Natural killer cell (primary cell): ENCODE measurements at places on chromosomes 7 and 10. TPM values are rescaled to one million over a fixed set of nuclear protein-coding genes. Genes with fewer than 3 reads are reported as not detected.

DNA sequence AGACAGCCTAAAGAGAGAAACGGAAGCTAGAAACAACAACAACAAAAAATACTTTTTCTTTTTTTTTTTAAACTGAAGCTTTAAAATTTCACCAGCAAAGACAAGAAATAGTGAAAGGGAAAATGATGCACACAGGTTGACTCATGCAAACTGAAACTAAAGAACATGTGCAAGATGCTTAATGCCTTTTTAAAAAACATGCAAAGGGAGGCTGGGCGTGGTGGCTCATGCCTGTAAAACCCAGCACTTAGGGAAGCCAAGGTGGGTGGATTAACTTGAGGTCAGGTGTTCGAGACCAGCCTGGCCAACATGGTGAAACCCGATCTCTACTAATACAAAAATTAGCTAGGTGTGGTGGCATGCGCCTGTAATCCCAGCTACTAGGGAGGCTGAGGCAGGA is 15.1 kb upstream of the CUBN start:
- H3K27ac ChIP-seq, result no peak overlapping the region
- H3K36me3 ChIP-seq, result no peaks in the 10 kb centered on the region
- DNase-seq, result peak; percentile 6
- H3K27me3 ChIP-seq, result no peaks in the 10 kb centered on the region

The CHCHD3 gene
- total RNA-seq, result 35.2 TPM

- no peaks in the 10 kb centered on the region for H3K36me3 ChIP-seq
- H3K27me3 ChIP-seq, result no peaks in the 10 kb centered on the region
- no peaks in the 10 kb centered on the region for H3K4me1 ChIP-seq
- H3K4me3 ChIP-seq, result no peak overlapping the region
- H3K27ac ChIP-seq, result no peak overlapping the region
- DNase-seq, result no peak
Measured at GRCh38 chr7:70343519-70343918, 745.2 kb downstream of the AUTS2 start.

The CYP26C1 gene
- not detected for total RNA-seq

The OR13A1 gene
- total RNA-seq, result not detected

The METTL27 gene
- 1.2 TPM for total RNA-seq

GRCh38 chr7:113548561-113548960 is 370.2 kb downstream of the PPP1R3A start:
- no peak overlapping the region for H3K4me3 ChIP-seq
- H3K27ac ChIP-seq, result no peak overlapping the region
- no peaks in the 10 kb centered on the region for H3K36me3 ChIP-seq
- H3K27me3 ChIP-seq, result no peaks in the 10 kb centered on the region
- DNase-seq, result no peak

The CFAP43 gene
- total RNA-seq, result 0.16 TPM

The MEIG1 gene
- not detected for total RNA-seq

DNA sequence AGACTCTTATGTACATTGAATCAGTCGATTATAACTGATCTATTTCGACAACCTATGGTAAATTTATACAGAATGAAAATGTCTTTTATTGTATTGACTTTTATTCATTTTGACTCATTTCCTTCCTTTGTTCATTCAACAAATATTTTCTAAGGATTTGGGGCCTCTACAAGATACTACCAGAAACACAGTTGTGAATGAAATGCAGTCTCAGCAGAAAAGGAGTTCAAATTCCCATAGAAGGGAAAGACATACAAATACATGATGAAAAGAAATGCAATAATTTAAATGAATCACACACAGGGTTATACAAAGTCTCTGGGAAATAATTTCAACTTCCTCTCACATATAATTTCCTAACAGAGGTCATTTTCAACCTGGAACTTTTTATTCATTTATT is 134.0 kb upstream of the SEMA3A start:
- no peaks in the 10 kb centered on the region for H3K4me1 ChIP-seq
- DNase-seq, result no peak
- no peak overlapping the region for H3K27ac ChIP-seq

The SPDYE2 gene
- total RNA-seq, result 0.25 TPM

DNA sequence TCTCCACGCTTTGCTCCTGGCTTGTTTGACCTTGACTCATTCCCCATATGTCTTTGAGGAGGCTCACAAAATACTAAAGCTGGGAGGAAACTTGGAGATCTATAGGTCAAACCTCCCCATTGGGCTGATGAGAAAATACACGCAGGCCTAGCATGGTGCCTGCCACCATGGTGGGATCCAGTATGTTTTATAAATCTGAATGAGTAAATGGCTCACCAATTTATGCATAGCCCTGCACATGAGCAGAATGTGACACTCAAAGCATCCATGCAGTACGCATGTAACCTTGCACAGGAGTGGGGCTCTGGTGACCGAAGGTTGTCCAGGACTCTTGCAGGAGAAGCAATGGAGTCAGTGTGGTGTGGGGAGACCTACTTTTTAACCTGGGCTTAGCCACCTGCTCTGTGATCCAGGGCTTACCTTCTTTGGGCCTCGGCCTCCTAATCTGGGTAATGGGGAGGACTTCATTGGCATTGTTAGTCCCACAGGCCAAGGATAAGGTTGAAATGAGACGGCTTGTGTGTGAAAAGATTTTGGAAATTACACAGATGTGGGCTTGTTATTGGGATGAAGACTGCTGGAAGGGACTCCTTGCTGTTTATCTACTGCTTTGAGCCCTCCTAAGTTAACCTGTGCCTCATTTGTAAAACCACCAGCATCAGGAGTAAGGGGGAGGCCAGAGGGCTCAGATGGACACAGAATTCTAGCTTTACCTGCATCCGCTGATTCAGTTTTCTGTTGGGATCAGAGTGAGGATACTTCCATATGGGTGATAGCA is 58.4 kb downstream of the ADCYAP1R1 start:
- no peaks in the 10 kb centered on the region for H3K27me3 ChIP-seq
- DNase-seq, result no peak
- no peak overlapping the region for H3K27ac ChIP-seq
- no peak overlapping the region for H3K4me3 ChIP-seq
- H3K36me3 ChIP-seq, result no peaks in the 10 kb centered on the region

- no peaks in the 10 kb centered on the region for H3K27me3 ChIP-seq
- H3K4me3 ChIP-seq, result no peak overlapping the region
- H3K36me3 ChIP-seq, result no peaks in the 10 kb centered on the region
- H3K4me1 ChIP-seq, result no peaks in the 10 kb centered on the region
- H3K27ac ChIP-seq, result no peak overlapping the region
Measured at GRCh38 chr10:60495338-60496055, 105.8 kb upstream of the ANK3 start.

GRCh38 chr7:2296832-2297231 is 17.4 kb downstream of the SNX8 start:
- H3K27me3 ChIP-seq, result no peaks in the 10 kb centered on the region
- no peak for DNase-seq
- no peak overlapping the region for H3K4me3 ChIP-seq

DNA sequence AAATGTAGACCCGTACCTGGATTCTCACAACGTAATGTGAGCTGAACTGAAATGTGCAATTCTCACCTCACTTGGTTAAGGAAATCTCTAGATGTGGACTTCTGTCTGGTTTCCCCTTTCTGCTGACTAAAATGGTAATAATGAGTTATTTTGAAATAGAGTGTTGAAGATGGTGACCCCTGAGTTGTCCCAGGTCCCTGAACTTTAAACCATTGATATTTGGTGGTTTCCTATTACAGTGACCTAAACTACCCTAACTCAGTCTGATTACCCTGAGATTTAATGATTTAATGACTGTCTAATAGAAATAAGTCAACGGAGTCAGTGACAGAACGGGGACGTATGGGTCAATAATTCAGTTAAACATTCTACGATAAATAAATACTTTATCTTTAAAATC is 845.9 kb downstream of the PCDH15 start:
- H3K27ac ChIP-seq, result no peak overlapping the region
- H3K4me1 ChIP-seq, result no peaks in the 10 kb centered on the region
- no peaks in the 10 kb centered on the region for H3K27me3 ChIP-seq
- no peak for DNase-seq
- no peak overlapping the region for H3K4me3 ChIP-seq

The GARS1 gene
- 92.4 TPM for total RNA-seq

- peak within 1 kb of the TSS; percentile 30 for H3K4me3 ChIP-seq
- no peak within 1 kb of the TSS for H3K27ac ChIP-seq
- H3K4me1 ChIP-seq, result peaks cover 20% of the 10 kb centered on the region
Measured at GRCh38 chr7:44103923-44104859, at the start of gene AEBP1. Gene AEBP1, plus strand, starts transcription at chr7:44104345. Its CDS starts 321 bp downstream, at chr7:44104666.

DNA sequence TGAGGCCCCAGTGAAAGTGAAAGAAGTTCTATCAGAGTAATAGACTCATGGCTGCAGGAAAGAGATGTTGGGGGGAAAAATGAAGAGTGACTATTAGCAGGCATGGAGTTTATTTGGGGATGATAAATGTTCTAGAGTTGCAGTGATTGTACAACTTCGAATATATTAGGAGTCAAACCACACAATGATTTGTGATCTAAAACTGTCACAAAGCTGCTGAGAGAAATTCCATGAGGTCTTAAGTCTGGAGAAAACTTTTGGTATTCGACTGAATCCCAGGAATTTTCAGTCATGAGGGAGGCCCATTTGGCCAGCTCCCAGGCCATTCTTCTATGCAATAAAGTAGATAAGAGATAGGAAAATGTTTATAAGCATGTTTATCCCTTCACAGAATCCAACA is 55.9 kb upstream of the UNC5B start:
- H3K27ac ChIP-seq, result no peak overlapping the region
- no peaks in the 10 kb centered on the region for H3K4me1 ChIP-seq
- no peak for DNase-seq
- H3K27me3 ChIP-seq, result no peaks in the 10 kb centered on the region

The NKX2-3 gene
- total RNA-seq, result not detected

DNA sequence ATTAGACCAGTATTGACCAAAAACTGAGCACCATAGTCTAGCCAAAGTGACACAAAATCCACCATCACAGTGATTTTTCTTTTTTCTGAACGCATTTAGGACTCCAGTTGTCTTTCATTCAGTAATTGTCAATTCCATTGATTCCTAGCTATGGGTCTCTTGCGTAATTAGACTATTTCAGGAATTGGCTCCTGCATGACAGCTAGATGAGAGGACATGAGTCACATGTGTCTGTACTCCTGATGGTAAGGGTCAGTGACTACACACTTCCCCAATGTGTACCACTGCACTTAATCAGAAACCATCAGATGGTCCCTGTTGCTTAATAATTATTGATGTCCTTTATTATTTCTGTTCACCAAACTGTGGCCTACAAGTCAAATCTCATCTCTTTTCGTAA is 469.5 kb downstream of the POM121L12 start:
- no peaks in the 10 kb centered on the region for H3K4me1 ChIP-seq
- DNase-seq, result no peak
- H3K4me3 ChIP-seq, result no peak overlapping the region
- no peaks in the 10 kb centered on the region for H3K27me3 ChIP-seq
- H3K27ac ChIP-seq, result no peak overlapping the region

- H3K4me1 ChIP-seq, result peaks cover 41% of the 10 kb centered on the region
- H3K27ac ChIP-seq, result no peak overlapping the region
- no peaks in the 10 kb centered on the region for H3K27me3 ChIP-seq
- H3K36me3 ChIP-seq, result no peaks in the 10 kb centered on the region
- H3K4me3 ChIP-seq, result no peak overlapping the region
Measured at GRCh38 chr7:139869886-139870285, 40.8 kb downstream of the TBXAS1 start.

The CPN1 gene
- total RNA-seq, result not detected

- no peaks in the 10 kb centered on the region for H3K4me1 ChIP-seq
- H3K27ac ChIP-seq, result no peak overlapping the region
- H3K27me3 ChIP-seq, result no peaks in the 10 kb centered on the region
- no peak overlapping the region for H3K4me3 ChIP-seq
- no peaks in the 10 kb centered on the region for H3K36me3 ChIP-seq
Measured at GRCh38 chr10:46248651-46249146, 38.1 kb upstream of the ANTXRL start.

The TRUB1 gene
- total RNA-seq, result 10.3 TPM

DNA sequence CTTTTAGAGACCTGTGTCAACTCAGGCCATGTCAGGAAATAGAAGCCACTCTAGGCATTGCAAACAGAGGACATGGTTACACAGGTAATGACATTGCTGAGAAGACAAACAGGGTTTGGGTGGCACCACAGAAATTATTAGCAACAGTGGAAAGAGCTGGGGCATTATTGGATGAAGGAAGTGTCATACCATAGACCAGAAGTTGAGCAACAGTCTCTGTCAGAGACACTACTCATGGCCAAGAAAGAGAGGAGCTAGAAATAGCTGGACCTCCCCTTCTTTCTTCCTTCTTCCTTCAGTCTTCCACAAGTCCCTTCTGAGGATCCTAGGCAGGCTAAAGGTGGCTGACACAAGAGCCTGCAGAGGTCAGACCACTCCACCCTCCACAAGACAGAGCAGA is 4.2 kb upstream of the LIPA start:
- H3K4me1 ChIP-seq, result peaks cover 10% of the 10 kb centered on the region
- DNase-seq, result no peak
- H3K27ac ChIP-seq, result no peak overlapping the region
- no peaks in the 10 kb centered on the region for H3K27me3 ChIP-seq
- H3K4me3 ChIP-seq, result no peak overlapping the region

DNA sequence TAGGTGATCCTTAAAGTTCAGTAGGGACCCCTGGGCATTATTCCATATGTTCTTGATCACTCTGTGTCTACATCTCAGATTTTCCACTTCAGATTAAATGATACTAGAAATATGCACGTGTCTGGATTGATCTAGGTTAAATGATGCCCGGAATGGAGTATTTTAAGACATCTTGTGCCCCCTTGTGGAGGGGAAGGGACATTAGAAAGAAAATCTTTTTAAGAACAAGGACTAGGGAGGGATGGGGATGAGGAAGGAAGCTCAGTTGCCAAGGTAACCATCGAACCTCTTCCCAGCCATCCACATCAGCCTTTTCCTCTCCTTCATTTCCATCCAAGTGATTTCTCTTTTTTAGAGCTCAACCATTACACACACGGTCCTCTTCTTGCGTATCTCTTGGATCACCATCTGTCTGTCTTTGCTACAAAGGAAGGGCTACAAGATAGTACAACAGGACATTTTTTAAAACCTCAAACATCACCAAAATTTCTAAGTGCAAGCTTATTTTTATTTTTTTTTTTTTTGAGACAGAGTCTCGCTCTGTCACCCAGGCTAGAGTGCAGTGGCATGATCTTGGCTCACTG is 40.5 kb downstream of the PRSS2 start:
- H3K36me3 ChIP-seq, result no peaks in the 10 kb centered on the region
- H3K4me1 ChIP-seq, result peaks cover 50% of the 10 kb centered on the region
- H3K27ac ChIP-seq, result peak overlapping the region; percentile 98

DNA sequence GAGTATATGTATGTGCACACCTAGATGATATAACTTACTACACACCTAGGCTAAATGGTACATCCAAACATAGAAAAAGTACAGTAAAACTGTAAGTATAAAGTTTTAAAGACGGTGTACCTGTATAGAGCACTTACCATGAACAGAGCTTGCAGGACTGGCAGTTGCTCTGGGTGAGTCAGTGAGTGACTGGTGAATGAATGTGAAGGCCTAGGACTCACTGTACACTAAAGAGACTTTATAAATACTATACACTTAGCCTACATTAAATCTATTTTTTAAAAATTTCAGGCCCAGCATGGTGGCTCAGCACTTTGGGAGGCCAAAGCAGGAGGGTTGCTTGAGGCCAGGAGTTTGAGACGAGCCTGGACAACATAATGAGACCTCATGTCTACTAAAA is 195.3 kb downstream of the FZD1 start:
- H3K4me1 ChIP-seq, result no peaks in the 10 kb centered on the region
- no peaks in the 10 kb centered on the region for H3K36me3 ChIP-seq
- H3K27me3 ChIP-seq, result no peaks in the 10 kb centered on the region
- no peak for DNase-seq
- H3K27ac ChIP-seq, result no peak overlapping the region

- H3K27me3 ChIP-seq, result no peaks in the 10 kb centered on the region
- peaks cover 31% of the 10 kb centered on the region for H3K36me3 ChIP-seq
- H3K4me3 ChIP-seq, result no peak overlapping the region
- H3K27ac ChIP-seq, result peak overlapping the region; percentile 69
- DNase-seq, result no peak
Measured at GRCh38 chr10:101968940-101969321, 87.0 kb downstream of the ARMH3 start.
